ENCODE measurements at places on chromosomes 5 and 9.

- DNase-seq: no peak
These were observed 154.8 kb downstream of the SGCD start for GRCh38 chr5:156481741-156482140.

- no peak for DNase-seq
These were observed 11.6 kb upstream of the PRR16 start for GRCh38 chr5:120452471-120452870.

DNA sequence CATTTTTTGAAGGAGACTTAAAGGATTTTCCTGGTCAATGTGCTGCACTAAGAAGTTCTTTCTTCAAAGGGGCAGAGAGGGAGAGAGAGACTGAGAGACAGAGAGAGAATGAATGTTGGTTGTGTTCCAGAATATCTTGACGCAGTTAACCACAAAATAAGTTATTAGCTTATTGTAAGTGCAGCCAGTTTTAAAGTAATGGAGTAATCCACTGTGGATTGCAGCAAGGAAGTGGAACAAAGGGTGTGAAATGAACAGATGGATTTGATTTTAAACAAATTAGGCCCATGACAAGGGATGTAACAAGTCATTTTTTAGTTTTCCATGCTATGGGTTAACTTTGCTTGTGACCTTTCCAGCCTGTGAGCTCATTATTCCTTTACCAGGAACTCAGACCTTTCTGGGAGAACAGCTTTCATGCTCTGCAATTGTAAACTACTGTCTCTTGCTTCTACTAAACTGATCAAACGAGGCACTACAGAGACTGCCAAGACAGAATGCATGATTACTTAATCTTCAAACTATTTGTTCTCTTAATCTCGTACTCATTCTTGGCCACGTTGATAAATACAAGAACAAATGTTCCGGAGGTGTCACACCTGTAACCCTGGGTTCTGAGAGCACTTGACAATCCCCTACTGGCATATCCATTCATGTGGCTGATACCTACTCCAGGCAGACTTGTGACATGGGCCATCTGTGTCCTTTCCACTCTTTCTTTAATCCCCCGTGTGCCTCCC is 131.1 kb downstream of the TLE1 start:
- no peak for DNase-seq

- no peak for DNase-seq
These were observed 218.5 kb downstream of the TAF11L14 start for GRCh38 chr5:17852740-17853139.
